NCI-H748 treated with DMSO at 0.1 percent for 48 hours (cell line): ENCODE measurements at places on chromosomes 11 and 22.

GRCh38 chr22:33389936-33390335, 331.8 kb upstream of the SYN3 start:
- no peak for DNase-seq

GRCh38 chr22:44363013-44363979, 50.5 kb upstream of the SHISAL1 start:
- DNase-seq: no peak

GRCh38 chr11:35163209-35163608, 24.2 kb downstream of the CD44 start:
- no peak for DNase-seq

GRCh38 chr11:95035316-95035715, 10.3 kb downstream of the KDM4E start:
- no peak for DNase-seq

- no peak for DNase-seq
Observed at GRCh38 chr11:122478986-122479385, 176.5 kb upstream of the UBASH3B start.

- DNase-seq: no peak
Observed at GRCh38 chr22:36182056-36182455, 19.6 kb downstream of the APOL4 start.

DNA sequence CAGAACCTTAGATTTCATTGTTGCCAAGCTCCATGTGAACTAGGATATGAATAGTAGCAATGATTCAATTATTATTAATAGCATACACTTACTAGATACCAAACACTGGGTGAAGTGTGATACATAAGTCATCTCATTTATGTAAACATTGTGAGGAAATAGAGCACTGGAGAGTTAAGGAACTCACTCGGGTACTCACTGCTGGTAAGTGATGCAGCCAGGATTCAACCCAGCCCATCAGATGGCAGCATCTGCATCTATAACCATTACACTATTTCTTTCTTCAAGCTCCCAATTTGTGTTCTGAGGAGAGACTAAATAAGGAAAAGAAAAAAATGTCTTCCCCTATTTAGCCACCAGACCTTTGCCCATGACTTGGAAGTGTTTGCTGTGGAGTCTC, 10.2 kb upstream of the ALG8 start:
- DNase-seq: no peak

GRCh38 chr11:109865548-109866186, 227.5 kb upstream of the ZC3H12C start:
- DNase-seq: no peak

- no peak for DNase-seq
Observed at GRCh38 chr11:117459979-117460300, 132.3 kb downstream of the CEP164 start.

DNA sequence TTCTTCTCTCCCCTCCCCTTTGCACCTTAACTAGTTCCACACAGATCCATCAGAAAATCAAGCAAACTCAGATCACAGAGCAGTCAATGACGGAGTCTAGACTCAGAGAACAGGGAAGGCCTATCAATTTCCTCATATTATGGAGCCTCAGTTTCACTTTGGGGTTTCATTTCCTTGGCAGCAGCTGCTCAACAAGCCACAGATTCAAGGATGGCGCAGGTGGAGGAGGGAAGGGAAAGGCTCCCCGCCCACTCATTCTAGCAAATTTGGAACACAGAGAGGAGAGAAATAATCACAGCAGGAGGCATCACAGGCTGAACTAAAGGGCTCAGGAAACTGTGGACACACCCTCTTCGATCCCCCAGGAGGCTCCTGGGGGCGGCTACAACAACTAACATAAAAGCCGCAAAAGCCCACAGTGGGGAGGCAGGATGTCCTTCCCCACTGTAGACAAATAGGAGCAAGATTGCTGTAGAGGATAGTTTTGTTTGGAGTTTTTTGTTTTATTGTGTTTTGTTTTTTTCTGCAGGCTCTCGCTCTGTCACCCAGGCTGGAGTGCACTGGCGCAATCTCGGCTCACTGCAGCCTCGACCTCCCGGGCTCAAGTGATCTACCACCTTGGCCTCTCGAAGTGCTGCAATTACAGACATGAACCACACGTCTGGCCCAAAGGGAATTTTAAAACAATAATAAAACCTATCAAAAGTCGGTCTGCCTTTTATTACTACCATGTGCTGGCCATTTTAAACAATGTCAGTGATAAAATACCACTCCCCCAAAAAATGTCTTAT, 3.4 kb downstream of the PLAAT3 start:
- peak; percentile 66 for DNase-seq

GRCh38 chr11:78548911-78549590, 25.6 kb downstream of the NARS2 start:
- no peak for DNase-seq

DNA sequence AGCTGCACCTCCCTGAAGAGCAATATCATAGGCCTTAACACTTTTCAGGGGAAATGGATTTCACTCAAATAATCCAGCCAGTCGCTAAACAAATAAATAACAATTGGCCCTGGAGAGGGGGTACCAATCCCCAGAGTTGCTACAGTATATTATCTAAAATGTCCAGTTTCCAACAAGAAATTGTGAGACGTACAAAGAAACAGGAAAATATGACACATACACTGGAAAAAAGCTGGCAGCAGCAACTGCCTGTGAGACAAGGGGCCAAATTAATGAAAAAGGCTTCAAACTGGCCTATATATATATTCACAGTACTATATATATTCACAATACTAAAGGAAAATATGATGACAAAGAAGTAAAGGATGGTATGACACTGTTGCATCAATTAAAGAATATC, 4.0 kb downstream of the NF2 start:
- no peak for DNase-seq

DNA sequence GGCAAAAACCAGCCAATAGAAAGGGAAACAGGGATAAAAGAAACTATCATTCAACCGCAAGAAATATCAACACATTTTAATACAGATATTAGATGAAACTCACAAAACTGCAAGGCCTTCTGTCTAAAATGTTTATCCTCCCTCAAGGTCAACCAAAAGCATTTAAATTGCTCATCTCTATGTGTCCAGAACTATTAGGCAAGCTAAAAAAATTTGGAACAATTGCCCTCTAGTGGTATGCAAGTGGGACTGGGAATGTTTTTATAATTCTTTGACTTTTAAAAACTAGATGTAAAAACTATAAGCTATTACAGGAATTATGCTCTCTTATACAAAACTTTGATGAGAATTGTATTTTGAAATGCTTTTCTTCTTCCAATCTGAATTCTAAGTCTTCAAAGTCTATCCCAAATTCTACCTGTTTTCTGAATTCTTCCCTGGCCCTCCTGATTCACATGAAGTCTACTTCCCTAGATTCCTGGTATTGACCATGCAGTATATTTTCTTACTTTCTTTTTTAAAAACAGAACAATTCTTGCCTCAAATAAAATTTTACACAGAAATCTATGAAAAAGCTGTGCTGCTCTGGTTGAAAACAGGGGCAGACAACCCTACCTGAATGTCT, 4.9 kb downstream of the CWC15 start:
- DNase-seq: no peak

DNA sequence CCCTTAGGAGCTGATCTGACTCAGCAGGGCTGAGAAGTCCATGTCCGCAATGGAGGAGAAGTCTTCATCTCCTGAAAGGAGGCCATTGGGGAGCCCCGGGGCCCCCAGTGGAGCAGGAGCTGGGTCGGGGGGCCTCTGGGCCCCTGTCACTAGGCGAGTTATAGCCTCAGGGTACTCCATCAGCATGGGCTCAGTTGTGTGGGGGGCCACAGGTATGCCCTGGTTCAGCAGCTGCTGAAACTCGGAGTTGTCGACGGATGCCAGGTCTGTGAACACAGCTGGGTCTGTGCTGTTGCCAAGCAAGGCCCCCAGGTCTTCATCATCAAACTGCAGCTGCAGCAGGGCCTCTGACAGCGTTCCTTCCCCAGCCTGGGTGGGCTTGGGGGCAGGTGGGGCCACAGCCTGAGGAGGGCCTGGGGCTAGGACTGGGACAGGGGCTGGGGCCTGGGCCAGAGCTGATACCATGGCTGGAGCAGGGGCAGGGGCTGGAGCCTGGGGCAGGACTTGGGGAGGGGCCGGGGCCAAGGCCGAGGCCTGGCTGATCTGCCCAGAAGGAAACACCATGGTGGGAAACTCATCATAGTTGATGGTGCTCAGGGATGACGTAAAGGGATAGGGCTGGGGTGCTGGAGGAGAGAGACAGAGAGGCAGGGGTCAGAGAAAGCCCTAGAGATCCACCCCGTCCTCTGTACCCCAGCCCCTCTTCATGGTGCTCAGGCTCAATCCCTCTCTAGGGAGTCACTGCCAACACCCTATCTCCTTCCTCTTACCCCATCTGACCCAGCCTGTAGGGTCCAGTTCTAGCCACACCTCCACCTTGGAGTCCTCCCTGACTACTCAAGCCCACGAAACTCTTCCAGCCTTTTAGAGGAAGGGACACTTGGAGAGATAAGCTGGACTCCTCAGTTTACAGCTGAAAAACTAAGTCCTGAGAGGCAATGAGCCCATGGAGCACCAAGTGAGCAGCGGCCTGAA, 8.1 kb downstream of the RELA start:
- DNase-seq: no peak

DNA sequence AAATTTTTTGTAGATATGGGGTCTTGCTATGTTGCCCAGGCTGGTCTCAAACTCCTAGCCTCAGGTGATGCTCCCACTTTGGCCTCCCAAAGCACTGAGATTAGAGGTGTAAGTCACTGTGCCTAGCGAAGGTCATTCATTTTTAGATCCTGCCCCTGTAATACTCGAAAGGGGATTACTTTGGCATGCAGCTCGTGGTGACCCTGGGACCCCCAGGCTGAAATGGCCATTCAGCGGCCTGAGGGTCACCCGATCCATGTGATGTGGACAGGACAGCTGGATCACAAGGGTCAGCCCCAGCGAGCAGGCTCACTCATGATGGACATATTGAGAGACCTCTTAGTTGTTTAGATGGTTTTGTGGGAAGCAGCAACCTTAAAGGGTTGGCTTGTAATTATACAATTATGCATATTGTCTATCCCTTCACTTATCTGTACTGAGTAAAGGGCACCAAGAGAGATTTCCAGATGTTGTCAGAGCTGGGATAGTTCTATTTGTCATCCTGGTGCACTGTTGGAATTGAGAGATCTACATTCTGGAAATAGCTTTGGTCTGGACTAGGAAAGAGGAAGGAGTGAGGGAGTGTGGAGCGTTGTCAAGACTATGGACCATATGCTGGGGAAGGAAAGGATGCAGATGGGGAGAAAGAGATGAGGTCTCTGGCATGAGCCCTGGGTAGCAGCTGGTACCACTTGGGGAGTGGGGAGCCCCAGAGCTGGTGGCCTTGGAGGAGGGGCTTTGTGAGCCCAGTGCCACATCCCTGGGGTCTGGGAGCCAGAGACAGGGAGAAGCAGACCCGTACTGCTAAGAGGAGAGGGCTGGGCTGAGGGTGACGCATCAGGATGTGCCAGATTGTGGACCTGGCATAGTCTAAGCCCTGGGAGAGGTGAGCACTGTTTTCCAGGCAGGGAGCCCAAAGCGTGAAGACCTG, 15.5 kb downstream of the RHBDD3 start:
- no peak for DNase-seq

DNA sequence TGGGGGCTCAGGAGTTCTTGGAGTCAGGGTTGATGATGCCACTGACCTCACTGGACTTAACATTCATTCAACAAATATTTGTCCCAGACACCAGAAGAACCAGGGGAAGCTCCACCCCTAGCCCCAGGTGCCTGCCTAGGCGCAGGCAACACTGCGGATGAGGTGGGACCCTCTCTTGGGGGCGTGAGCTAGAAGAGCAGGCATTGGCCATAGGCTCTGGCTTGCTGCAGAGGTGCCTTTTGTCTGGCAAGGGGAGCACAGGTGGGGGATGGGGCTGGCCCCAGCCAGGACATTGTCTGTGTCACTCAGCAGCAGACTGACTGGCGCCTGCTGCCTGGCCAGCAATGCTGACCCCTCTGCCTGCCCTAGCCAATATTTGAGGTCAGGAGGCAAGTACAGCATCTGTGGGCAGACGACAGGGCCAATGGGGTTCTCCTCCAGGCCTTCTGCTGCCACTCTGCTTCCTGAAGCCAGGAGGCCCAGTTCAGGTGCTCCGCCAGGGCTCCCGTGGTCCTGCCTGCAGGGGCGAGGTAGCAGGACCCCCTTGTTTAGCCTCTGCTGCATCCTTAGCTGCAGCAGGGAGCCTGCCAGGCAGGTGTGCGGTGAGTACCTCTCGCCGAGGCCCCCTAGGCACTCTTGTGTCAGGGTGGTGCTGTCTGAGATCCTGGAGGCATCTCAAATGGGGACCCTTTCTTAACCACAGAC, 4.0 kb downstream of the LINC01488 start:
- DNase-seq: no peak

DNA sequence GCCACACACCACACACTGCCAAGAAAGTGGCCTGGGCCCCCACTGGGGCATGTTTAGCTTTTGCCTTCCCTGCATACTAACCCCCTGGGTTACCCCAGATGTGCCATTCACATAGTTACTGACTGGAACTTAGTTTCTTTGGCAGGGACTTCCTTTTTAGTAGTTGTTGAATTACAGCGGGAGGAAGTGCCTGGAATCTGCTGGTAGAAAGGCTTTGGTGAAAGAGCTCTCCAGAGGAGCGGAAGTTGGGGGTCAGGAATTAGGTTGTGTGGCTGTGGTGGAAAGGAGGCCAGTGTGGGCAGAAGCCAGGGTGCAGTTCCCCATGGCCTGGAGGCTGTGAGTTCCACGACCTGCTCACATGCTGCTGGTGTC, 69.0 kb downstream of the MED15 start:
- DNase-seq: no peak

- no peak for DNase-seq
Observed at GRCh38 chr11:115919341-115920091, 415.3 kb upstream of the CADM1 start.

GRCh38 chr22:39443398-39443797, 13.4 kb upstream of the MGAT3 start:
- DNase-seq: no peak

DNA sequence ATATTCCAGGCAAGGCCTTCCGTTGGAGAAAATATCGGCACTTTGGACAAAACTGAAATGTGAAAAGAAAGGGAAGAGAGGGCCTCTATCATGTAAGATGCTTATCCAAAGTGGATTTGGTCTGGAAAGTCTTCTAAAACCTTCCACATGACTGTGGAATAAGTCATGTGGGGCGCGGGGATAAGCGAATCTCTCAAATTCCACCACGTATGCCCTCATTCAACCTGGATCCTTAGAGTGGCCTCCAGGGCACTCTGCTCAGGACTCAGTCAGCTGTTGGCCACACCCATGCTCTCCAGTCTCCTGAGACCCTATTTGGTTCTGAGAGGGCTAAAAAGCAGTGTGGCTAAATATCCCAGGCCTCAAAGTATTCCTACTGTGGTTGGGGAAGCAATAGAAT, 2.0 kb upstream of the TIMP3 start:
- DNase-seq: no peak

- no peak for DNase-seq
Observed at GRCh38 chr11:116885951-116886655, 48.7 kb upstream of the APOA1 start.

- no peak for DNase-seq
Observed at GRCh38 chr11:119414734-119415133, 8.2 kb downstream of the THY1 start.

GRCh38 chr11:85531191-85531897, 95.8 kb downstream of the DLG2 start:
- DNase-seq: no peak

GRCh38 chr11:35347173-35347878, 72.0 kb downstream of the SLC1A2 start:
- DNase-seq: no peak
